Smooth muscle cell of the coronary artery (primary cell): ENCODE measurements at places on chromosomes 2 and 18. TPM values are rescaled to one million over a fixed set of nuclear protein-coding genes. Genes with fewer than 3 reads are reported as not detected.

The SLC38A11 gene
- not detected in 2 replicates for total RNA-seq

The SERPINB3 gene
- total RNA-seq: 2.3 TPM in 1 of 2 replicates, not detected in the other

The CIB4 gene
- total RNA-seq: not detected in 2 replicates

The FBXO48 gene
- total RNA-seq: 0.15 and 0.23 TPM in 2 replicates

The PRADC1 gene
- 10.3 and 20.5 TPM in 2 replicates for total RNA-seq

The SCYGR6 gene
- total RNA-seq: not detected in 2 replicates

The CEBPZOS gene
- total RNA-seq: 3.5 and 8.7 TPM in 2 replicates

The AKAIN1 gene
- not detected in 2 replicates for total RNA-seq
